ENCODE measurements at places on chromosomes 3 and 15.

- DNase-seq, result peak; percentile 71
Observed at GRCh38 chr3:37174532-37175126, at the start of gene LRRFIP2. Gene LRRFIP2 (minus strand): TSS chr3:37174582. CDS start chr3:37148983, 25,599 bp downstream.

DNA sequence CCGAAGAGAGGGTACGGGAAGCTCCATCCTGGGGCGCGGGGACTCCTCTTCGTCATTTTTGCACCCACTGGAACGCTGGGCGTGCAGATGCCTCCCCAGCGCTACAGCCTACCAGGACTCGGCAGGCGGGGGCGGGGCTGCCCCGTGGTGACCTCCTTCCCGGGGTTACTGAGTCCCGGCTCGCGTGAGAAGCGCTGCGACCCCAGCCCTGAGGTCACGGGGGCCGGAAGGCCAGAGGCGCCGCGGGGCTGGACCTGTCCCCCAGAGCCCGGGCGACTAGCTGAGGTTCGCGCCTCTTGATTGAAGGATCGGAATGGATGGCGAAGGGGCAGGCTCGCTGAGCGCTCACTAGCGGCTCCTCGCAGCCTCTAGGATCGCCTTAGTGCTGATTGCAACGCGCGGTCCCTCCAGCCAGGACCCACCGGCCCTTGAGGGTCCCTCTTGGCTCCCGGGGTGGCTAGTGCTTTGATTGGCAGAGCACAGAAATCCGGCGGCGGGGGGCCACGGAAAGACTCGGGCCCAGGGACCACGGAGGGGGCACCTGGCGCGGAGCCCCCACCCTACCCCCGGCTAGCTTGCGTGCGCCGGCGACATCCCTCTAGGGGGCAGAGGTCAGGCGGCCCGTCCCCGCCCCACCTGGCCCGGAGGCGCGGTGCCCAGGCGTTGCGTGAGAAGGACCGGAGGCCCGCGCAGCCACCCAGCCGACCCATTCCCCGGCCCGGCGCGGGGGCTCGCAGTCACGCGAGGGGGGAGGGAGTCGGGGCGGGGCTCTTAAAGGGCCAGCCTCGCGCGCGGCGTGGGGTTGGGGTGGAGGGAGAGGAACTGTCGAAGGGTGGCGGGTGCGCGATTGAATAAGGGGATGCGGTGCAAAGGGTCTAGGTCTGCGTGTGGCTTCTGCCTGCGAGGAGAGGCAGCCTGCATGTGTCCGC lies 781 bp upstream of the CYP1A1 start:
- peak; percentile 27 for DNase-seq

DNA sequence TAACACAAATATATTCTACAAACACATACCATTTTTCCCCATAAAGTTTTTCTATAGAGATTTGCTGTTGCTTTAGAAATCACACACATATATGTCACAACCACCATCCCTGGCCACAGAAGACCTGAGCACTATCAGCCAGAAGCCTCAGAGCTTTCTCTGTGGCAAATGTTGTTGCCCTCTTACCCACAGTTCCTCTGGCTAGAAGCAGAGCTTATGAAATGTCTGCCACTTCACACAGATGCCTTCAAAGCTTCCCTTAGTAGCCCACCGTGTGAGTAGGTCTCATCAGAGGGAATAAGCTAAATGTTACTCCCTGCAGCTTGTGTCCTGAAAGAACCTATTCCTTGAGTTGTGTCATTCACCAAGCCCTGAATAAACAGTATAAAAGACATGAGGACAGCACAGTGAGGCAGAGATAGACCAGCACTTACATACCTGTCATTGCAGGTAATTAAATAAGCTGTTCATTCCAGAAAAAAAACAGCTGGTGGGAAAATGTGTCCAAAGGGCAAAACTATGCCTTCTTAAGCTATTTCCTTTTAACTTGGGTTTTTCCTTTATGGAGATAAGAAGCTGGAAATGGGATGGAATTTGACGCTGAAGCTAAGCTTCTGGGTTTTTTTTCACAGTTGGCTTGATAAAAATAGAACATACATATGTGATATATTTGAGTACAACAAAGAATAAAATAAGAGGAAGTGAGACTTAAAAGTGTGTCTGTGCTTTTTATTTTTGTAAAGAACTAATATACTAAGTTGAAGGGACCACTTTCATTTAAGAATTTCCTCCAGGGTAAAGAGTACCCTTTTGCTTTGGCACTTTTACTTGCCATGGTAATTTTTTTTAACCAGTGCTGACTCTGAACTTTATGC lies 391.4 kb downstream of the KCNH8 start:
- DNase-seq, result no peak

DNA sequence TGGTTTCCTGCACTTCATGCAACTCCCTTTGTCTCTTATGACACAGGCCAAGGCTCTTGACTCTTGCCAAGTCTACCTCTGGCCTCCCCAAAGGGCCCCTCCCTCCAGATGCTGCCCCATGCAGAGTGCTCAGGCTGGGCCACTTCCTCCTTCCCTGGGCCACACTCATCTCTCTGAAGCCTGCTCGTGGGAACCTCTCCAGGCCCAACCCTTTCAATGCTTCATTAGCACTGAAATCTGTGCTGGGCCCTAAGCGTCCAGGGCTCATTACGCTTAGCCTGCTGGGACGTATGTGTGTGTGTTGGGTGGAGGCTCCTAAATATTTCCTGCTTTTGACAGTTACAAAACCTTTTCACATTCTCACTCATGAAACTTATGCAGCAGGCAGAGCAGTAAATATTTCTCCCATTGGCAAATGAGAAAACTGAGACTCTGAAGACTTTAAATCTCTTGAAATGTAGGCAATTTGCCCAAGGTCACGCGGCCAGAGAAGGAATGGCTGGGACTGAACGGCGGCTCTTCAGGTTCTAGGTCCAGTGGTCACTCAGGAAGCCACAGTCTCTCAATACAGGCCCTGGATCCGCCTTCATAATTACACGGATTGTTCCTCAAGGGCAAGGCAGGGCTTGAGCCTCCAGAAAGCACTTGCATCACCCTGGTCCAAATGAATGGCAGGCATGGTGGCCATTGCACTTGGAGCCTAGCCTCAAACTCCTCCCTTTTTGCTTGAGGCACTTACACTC lies 241.7 kb upstream of the HES1 start:
- peak; percentile 43 for DNase-seq

DNA sequence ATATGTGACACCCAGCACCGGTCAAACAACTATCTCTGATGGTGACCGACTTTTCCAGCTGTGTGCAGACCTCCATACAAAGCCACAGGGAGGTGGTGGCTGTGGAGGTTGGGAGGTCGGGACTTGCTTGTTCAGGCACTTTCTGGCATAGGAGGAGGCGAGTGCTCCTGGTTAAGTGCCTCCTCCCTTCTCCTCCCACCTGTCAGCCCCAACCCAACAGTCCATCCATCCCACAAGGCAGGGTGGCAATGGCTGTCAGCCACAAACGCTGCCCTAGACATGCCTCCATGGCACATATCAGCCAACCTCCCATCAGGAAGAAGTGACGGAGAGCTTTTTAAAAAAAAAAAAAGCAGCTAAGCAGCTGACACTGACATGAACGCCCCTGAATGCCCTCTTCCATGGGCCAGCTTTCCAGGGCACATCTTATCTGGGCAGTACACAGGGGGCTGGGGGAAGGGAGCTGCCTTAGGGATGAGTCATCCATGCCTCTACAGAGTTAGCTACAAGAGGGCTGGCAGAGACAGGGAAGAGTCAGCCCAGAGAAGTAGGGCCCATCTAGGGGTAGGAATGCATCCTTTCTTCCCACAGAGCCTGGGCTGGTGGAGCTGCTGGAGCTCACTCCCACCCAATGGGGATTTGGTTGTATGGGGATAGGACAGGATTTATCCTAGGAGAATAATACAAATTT lies 41.2 kb downstream of the CCDC12 start:
- peak; percentile 66 for DNase-seq

DNA sequence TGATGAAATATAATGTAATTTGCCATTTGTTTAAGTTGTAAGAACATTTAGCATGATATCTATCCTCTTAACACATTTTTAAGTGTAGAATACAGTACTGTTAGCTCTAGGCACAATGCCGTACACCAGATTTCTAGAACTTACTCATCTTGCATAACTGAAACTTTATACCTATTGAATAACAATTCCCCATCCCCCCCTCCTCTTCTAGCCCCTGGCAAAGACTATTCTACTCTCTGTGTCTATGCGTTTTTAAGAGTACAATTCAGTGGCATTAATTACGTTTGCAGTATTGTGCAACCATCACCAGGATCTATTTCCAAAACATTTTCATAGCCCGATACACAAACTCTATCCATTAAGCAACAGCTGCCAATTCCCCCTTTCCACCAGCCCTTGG lies 261.7 kb downstream of the PLOD2 start:
- no peak for DNase-seq

GRCh38 chr3:52809662-52810377 lies 15.2 kb downstream of the ITIH3 start:
- DNase-seq, result no peak

GRCh38 chr3:184443364-184443763 lies 63.5 kb downstream of the CHRD start:
- no peak for DNase-seq

DNA sequence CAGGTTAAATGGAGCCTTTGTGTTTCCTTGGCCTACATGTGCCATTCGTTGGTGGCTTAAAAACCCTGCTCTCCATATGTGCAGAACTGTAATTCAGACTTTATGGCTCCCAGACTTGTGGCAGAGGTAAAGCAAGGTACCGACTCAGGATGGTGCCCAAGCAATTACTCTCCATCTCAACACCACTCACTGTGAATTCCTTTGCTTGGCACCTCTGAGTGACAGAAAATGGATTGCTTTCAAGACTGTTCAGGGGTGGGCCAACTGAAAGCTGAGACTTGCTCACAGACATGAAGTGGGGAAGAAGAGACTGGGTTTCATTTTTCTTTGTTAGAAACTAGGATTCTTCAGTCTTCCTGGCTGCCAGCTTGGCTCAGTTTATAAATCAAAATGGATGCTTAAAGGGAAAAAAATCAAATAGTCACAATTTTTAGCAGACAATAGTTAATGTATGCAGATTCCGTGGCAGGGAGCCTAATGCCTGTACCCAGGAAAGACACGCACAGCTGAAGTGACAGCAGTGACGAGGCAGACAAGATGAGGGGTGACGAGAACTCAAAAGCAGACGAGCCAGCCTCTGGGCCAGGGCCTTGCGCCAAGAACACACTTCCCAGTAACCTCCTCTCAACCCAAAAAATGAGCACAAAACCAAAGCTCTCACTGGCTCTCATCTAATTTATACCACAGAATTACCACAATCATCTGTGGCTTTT lies 207.9 kb upstream of the SLC2A2 start:
- DNase-seq, result no peak

DNA sequence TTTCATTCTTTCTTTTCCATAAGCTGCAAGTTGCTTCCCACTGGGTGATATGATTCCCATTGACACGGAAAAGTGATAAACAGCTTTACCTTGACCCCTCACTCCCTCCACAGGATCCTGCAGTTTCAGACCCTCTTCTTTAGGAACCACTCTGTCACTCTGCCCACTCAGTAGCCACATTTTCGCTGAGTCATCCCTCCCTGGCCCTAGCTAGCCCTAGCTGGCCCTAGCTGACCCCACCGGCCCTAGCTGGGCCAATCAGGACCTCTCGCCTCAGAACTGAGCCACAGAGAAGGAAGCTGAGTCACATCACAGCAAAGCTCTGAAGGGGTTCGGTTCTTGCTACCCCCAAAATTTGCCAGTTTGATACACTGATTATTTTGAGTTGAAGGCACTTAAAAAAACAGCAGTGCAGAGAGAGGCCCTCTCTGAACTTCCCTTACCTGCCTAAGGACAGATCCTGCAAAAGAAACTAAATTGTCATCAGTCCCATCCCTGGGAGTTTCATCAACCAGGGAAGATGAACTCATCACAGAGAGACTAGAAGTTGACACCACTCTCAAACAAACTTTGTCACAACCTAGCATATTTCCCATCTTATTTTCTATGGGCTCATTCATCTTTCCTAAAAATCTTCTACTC lies 233.5 kb upstream of the PROK2 start:
- peak; percentile 61 for DNase-seq

DNA sequence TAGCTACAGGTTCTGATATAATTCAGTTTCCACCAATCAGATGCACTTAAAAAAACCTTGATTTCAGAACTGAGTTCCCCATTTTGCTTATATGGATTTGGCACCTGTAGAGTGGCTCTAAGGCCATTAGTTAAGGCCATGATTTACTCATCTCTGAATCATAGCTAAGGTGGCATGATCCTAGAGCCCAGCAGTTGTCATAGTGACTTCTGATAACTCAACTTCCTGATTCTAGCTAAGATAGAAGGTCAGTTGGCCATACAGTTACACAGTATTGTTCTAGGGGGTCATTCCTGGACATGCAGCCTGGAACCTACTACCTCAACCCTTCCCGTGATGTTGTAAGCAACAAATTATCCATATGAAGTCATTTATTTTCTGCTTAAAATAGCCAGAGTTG lies 15.9 kb upstream of the TMEM87A start:
- no peak for DNase-seq

DNA sequence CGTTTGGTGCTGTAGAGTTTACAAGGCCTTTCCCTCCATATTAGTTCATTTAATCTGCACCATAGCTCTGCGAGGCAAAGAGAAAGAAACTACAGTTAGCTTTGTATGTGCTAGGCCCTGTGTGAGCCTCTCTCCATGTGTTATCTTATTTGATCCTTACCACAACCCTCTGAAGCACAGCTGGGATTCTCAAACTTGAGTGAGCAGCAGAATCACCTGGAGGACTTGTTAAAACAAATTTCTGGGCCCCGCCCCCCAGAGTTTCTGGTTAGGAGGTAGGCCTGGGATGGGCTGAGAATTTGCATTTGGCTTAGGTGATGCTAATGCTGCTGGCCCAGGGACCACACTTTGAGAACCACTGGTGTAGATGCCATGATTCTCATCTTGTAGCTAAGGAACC lies 12.3 kb downstream of the CA12 start:
- DNase-seq, result no peak

All from suppressor macrophage treated with lipopolysaccharide for 4 hours (primary cell).